GM23248 (cell line): ENCODE measurements at places on chromosomes 16 and 17.
A peak's percentile ranks its signal among the peaks of the same experiment; 100 is the strongest.

DNA sequence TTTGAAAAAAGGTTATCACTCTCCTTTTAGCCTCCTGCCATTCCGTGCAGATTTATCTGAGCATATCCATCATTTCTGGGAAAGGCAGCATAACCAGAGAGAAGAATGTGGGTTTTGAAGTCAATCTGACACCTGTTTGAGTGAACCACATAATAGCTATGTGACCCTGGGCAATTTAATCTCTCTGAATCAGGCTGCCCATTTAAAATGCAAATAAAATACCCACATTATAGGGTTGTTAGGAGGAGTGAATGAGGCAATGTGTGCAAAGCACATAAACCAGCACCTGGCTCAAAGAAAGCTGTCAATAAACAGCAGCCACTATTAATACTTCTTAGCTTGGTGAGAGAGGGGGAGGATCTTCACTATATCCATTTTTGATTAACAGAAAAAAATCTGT, 88.0 kb downstream of the CACNG1 start:
- no peak for DNase-seq

GRCh38 chr16:25265968-25266367, 8.3 kb upstream of the ZKSCAN2 start:
- no peak for DNase-seq

DNA sequence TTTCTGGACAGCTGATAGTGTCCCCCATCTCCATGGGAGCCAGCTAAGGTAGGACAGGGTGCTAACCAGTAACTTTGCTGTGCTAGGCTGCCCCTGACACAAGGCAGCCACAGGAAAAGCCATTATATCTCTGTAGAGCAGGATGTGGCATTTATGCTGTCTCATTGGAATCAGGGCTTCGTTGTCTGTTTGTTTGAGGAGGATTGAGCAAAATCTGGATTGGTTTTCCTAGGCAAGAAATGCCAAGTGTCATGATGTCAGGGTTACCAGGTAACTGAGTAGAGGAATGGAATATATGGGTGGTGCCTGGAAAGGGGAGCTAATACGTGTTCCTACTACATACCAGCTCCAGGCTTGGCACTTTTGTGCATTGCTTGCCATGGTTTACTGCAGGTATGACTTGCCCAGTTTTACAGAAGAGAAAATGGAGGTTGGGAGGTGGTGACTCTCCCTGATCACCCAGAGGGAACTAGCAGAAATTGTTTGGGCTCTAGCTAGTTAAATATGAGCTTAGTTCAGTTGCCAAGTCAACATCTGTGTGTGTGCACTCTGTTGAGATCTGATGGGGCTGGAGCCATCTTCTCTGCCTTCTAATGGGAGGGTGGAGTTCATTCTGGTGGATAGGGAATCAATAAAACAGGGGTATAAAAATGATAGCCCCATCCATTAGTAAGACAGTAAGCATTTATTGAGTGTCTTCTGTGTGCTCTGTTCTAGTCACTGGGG, 33.9 kb downstream of the GNAO1 start:
- DNase-seq, result no peak

GRCh38 chr16:64808474-64808873, 313.4 kb downstream of the CDH11 start:
- no peak for DNase-seq

- no peak for DNase-seq
These were observed 16.7 kb downstream of the GLYR1 start for GRCh38 chr16:4830408-4830807.

DNA sequence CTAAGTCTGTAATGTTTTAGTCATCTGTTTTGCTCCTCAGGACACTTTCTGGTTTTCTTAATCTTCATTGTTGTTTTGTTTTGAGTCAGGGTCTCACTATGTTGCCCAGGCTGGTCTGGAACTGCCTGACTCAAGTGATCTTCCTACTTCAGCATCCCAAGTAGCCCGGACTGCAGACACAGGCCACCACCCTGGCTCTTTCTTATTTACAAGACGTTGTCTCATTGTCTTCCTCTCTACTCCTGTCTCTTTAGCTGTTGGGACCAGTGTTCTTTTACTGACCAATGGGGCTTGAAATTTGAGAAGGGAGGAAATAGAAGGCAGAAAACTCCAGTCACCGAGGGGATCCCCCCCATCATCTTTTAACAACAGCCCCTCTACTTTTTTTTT, 1.2 kb downstream of the SCPEP1 start:
- DNase-seq, result no peak

DNA sequence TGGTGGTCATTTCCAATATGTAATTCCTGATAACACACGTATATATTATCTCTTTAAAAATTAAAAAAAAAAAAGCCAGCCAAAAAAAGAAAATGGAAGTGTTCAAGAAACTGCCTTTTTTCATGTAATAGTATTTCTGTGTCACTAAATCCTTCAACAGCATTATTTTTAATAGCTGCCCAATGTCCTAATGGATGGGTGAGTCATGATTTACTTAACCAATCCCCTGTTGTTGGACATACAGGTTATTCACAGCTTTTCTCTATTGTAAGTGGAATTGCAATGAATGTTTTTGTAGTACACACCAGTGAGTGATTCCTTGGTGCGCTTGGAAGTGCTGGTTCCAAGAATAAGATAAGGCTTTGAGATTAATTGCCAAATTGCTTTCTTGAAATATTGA, 124.9 kb downstream of the WWOX start:
- no peak for DNase-seq

GRCh38 chr16:78060295-78060694, 37.9 kb downstream of the CLEC3A start:
- no peak for DNase-seq

GRCh38 chr17:31388770-31389656, 2.5 kb upstream of the RAB11FIP4 start:
- peak; percentile 43 for DNase-seq

GRCh38 chr17:75517297-75517865, 1.1 kb downstream of the TSEN54 start:
- no peak for DNase-seq

GRCh38 chr17:6523330-6523729, 33.0 kb downstream of the PITPNM3 start:
- peak; percentile 48 for DNase-seq

DNA sequence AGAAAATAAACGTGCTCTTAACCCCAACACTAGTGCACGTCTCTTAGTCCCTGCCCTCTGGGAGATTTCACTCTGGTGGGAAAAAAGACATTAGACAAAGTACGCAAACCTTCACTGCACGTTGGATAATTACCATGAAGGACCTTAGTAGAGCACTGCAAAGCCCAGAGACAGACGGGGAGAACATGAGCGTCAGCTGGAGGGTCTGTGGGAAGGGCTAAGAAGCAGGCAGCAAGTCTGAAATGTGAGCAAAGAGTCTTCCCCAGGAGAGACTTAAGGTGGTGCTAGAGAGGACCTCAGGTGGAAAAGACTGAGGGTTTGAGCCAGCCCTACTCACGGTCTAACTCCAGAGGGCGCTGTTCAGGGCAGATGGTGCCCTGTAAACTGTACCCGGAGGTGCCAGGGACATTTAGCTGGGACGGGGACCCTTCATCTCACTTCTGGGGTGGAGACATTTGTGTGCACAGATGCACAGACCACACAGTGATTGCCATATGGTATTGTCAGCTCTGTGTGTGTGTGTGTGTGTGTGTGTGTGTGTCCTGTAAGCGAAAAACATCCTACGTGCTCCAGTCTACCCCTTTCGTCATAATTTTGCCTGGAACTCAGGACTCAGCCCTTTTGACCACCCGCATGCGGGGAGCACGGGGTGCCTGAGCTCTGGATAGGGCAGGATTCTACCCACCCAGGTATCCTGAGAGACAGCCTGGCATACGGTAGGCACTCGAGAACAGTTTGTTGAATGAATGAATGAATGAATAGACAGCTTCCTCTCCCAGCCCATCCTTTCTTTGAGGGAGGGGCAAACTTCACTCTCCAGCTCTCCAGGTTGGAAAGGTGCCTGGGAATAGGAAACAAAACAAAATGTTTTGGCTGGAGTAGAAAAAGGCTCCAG, 10.1 kb upstream of the STAC2 start:
- peak; percentile 76 for DNase-seq

DNA sequence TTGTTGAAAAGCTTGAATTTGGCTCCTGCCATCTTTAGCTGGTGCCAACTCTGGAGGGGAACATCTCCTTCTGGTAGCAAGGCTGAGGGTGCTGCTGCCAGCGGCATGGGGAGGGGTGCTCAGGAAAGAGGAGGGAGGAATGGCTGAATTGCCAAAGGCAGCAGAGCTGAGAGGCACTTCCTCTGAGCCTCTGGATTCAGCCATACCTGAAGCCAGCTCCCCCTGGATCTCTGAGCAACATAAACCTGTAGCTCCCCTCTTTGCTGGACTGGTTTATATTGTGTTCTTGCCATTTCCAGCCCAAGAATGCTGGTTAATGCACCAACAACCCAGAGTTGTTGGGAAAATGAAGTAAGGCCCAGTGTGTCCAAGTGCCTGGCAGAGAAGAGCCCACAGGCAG, 7.4 kb downstream of the MEFV start:
- no peak for DNase-seq

DNA sequence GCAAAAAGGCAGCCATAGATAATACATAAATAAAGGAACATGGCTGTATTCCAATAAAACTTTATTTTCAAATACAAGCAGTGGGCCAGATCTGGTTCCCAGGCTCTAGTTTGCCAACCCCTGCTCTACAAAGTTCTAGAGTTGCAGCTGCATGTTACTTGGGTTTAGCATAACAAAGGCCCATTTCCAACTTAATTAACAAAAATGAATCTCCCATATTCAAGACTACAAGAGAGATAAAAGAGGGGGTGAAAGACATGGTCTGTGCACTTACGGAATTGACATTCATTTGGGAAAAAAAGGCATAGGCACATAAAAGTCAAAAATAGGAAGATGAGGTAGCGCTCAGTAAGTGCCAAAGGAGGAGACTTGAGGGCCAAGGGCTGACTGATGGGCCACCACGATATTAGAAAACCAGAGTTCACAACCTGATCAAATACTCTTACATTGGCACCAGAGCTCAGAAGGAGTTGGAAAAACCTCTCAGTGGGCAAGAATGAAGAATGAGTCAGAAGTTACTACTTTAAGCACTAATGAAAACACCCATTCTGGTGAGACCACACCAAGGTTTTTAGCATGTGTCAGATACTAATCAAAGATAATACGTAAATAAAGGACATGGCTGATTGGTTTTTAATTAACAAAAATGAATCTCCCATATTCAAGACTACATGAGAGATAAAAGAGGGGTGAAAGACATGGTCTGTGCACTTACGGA, 164.0 kb downstream of the VPS53 start:
- peak; percentile 80 for DNase-seq

DNA sequence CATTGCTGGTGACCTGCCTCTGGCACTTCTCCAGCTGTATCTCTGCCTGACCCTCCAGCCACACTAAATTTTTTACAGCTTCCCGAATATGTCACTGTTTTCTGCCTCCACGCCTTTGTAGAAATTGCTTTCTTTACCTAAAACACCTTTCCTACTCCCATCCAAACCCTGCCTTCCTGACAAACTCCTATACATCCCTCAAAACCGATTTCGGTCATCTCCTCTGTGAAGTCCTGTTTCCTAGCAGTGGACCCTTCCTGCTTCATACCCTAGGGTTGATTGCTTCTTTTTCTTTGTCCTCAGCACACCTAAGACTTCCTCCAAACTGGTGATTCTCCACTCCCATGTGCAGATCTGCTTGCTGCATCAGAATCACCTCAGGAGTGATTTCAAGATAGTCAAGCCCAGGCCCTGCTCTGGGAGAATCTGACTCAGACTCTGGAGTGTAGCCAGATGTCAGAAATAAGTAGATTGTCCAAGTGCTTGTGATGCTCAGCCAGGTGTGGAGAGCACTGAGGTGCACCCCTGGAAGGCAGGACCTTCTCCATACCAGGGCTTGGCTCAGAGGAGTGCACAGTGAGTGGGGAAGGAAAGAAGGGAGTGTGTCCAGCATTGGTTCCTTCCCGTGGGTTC, 184.2 kb downstream of the COPRS start:
- peak; percentile 48 for DNase-seq

DNA sequence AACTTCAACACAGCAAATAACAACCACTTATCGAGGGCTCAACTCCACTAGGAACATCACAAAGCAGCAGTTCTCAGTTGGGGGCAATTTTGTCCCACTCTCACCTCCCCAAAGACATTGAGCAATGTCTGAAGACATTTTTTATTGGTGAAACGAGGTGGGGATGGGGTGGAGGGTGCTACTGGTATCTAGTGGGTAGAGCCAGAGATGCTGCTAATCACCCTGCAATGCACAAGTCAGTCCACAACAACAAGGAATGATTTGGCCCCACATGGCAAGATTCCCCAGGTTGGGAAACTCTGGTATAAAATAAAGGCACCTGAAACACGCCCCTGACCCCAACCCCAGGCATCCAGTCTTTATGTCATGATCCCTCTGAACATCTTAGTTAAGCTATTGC, 33.3 kb downstream of the TLE7 start:
- DNase-seq, result no peak

DNA sequence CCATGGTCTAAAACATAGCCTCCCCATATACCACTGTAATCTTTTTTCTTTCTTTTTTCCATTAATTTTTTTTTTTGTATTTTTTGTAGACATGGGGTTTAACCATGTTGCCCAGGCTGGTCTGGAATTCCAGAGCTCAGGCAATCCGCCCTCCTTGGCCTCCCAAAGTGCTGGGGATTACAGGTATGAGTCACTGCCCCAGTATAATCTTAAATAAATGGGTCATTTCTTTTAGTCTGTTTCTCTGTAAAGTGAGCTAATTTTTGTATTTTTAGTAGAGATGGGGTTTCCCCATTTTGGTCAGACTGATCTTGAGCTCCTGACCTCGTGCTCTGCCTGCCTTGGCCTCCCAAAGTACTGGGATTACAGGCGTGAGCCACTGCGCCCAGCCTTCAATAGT, 5.7 kb upstream of the NME1 start:
- peak; percentile 47 for DNase-seq

DNA sequence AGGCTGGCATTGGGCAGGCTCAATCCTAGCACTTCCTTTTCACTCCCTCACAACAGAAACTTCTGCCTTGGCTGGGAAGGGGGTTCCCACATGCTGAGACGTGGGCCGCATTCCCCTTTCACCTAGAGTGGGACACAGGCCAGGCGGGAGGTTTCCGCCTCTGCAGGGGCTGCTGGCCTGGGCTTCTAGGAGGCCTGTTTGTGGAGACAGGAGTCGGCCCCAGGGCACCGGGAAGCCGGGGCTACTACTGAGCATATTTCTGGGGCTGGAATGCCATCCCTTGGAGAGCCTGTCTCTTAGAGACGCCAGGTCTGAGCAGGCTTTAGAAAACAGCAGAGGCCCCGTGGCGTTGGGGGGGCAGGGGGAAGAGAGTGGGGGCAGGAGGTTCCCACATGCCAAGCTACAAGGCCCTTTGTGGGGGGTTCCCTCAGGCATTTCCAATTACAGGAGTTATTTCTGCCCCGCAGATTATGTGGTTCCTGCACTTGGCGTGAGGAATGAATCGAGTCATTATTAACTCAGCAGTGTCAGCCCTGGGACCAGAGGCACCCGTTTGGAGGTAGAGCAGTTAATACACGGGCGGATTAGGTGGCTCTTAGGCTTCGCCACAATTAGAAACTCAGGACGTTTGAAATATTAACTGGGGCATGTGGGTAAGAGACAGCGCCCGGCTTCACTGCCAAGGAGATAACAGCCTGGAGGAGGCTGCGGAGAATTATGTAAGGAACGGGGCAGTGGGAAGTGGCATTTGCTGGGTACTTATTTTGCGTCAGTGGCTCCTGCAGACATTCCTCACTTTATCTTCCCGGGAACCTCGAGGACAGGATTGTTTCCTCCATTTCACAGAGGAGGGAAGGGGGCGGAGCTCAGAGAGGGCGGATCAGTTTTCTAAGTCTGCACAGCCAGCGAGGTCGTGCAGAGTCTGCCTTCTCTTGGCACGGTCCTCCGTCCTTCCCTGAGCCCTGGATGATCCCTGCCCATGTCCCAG, 162.5 kb downstream of the MAF start:
- no peak for DNase-seq

- DNase-seq, result peak; percentile 84
These were observed 79.5 kb downstream of the ANKRD11 start for GRCh38 chr16:89410794-89411309.

GRCh38 chr16:19844945-19845641, 39.6 kb downstream of the GPRC5B start:
- peak; percentile 96 for DNase-seq
